T-helper 2 cell (primary cell): ENCODE measurements at places on chromosomes 6 and 20.

DNA sequence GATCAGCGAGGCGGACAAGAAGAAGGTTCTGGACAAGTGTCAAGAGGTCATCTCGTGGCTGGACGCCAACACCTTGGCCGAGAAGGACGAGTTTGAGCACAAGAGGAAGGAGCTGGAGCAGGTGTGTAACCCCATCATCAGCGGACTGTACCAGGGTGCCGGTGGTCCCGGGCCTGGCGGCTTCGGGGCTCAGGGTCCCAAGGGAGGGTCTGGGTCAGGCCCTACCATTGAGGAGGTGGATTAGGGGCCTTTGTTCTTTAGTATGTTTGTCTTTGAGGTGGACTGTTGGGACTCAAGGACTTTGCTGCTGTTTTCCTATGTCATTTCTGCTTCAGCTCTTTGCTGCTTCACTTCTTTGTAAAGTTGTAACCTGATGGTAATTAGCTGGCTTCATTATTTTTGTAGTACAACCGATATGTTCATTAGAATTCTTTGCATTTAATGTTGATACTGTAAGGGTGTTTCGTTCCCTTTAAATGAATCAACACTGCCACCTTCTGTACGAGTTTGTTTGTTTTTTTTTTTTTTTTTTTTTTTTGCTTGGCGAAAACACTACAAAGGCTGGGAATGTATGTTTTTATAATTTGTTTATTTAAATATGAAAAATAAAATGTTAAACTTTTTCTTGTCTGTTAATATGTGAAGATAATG, 2.2 kb downstream of the HSPA1B start:
- DNase-seq, result no peak

DNA sequence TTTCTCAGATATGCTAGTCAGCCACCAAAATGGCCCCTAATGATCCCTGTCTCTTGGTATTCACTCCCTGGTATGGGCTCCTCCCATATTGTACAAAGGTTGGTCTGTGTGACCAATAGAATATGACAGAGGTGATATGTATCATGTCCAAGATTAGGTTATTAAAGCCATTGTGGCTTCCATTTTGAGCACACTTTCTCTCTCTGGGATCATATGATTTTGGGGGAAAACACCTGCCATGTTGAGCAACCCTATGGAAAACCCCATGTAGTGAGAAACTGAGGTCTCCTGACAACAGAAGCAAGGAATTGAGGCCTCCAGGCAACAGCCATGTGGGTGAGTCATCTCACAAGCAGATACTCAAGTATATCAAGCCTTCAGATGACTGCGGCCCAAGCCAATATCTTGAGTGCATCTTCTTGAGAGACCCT, 7.1 kb upstream of the ZNF318 start:
- no peak for DNase-seq

DNA sequence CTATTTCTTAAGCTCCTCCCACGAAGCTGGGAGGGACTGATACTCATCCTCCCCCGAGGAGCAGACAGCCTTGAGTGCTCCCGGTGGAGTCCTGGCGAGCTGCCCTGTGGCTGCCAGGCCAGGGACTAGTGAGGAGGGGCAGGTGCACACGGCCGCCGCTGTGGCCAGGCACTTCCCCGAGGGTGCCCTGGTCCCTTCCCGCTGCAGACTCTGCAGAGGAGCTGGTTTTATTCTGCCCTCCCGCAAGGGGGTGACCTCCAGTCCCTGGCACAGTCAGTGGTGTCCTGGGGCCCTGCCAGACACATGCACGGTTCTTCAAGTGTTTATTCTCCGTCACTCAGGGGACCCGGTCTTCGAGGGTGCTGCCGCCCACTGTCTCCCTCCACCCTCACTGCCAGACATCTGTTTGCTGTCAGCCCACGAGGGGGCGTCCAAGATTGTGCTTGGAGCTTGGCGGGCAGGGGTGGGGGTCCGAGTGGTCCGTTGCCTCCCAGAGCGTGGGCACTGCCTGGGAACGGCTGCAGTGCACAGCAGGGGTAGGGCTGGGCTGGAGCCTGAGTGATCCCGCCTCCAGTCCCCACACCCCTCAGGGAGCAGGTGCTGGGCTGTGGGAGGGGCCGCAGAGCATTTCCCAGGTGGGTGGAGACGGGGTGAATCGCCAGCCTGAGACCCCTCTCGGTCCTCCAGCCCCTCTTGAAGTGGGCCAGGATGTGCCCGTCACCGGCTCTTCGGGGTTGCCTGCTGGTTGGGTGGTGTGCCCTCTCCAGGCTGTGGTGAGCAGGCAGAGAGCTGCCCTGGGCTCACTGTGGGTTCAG, 3.1 kb upstream of the CABLES2 start:
- no peak for DNase-seq

GRCh38 chr20:37669062-37669772, 24.6 kb upstream of the CTNNBL1 start:
- no peak for DNase-seq

- DNase-seq, result no peak
These were observed 28.1 kb downstream of the PKIG start for GRCh38 chr20:44610313-44610962.
